Suprapubic skin (tissue), 4 donors: ENCODE measurements at places on chromosomes 2 and 18. TPM values are rescaled to one million over a fixed set of nuclear protein-coding genes. Genes with fewer than 3 reads are reported as not detected.

ELOA2 gene
- not detected for total RNA-seq

- no peak overlapping the region for H3K27ac ChIP-seq
- no peak overlapping the region for H3K4me3 ChIP-seq
- no peaks in the 10 kb centered on the region for H3K36me3 ChIP-seq
- no peaks in the 10 kb centered on the region for H3K27me3 ChIP-seq
- no peaks in the 10 kb centered on the region for H3K4me1 ChIP-seq
- DNase-seq = no peak
These were observed 509.0 kb upstream of the SLC39A10 start for GRCh38 chr2:195148004-195148403.

CDH2 gene
- total RNA-seq = 0.47 TPM

DNA sequence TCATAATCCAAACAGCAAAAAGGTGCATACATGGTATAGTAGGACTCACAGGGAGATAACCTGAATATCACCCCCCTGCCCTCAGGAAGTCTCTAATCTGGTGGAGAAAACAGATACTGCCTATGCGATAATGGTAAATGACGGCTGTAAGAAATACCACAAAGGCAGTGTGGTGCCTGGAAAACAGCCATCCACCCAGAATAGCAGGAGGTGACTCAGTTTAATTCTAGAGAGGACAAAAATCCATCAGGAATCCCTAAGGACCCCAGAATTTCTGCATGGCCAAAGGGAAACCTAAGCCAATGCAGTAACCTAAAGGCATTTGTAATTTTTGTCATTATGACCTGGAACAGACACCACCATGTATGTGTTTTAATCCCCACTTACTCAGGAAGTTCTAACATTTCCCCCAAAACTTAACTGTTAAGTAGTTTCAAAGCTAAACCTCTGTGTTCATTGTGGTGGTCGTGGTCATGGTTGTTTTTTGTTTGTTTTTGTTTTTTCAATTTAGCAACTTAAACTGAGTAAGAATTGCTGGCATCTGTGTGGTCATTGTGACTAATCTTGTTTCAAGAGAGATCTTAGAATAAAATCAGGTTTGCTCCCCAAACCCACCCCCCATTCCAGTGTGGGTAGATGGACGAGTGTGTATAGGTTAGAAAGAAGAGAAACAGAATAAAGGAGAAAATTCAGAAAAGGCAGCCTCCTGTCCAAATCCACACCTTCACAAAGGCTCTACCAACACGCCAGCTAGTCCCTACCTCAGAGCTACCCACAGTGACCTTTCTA is 121.5 kb upstream of the CDCA7 start:
- no peaks in the 10 kb centered on the region for H3K27me3 ChIP-seq
- H3K27ac ChIP-seq = no peak overlapping the region
- no peak overlapping the region for H3K4me3 ChIP-seq
- no peaks in the 10 kb centered on the region for H3K4me1 ChIP-seq

DNA sequence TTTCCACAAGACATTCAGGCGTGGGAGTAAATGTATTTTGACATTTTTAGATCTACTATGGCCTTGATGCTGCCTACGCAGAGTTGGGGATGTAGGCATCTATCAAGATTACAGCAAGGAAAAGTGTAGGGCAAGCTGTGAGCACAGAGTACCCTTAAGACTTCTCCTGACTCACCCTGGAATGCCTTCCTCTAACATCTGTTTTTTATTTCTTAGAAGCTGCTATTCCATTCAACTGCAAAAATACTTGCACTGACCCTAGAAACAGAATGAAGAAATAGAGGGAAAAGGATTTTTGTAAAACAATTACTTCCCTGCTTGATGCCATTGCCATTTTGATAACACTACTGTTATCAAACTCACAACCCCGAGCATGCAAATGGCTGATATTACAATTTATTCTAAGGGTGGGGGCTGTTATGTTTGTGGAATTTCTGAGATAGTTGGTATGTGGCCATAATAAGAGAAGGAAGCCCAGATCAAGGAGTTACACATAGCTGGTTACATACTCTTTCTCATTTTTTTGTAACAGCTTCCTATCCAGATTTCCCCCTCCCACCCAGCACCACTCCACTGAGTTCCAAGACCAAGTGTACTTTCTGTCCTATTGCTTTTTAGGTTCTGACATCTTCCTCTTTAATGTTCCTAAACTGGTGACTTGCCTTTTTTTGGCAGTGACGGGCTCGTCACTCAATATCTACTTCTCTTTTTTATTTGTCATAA is 6.0 kb upstream of the ROCK1 start:
- H3K36me3 ChIP-seq = no peaks in the 10 kb centered on the region
- H3K4me1 ChIP-seq = peaks cover 9% of the 10 kb centered on the region
- H3K4me3 ChIP-seq = no peak overlapping the region
- H3K27me3 ChIP-seq = no peaks in the 10 kb centered on the region
- no peak for DNase-seq

DNA sequence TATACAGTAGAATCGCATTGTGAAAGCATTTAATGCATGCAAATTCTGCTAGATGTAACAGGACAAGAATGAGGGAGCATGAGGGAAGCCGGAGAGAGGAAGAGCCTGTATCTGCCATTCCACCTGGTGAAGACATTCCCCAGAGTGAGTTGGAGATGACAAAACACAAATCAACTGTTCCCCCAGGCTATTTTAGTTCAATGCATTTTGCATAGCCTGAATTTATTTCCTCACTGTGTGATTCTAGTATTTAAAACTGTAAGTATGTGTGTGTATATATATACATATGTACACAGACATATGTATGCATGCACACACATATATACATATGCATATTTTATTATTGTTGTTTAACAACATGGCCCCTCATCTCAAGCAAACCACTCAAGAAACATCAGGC is 54.7 kb downstream of the CCDC68 start:
- no peak overlapping the region for H3K4me3 ChIP-seq
- no peak overlapping the region for H3K27ac ChIP-seq
- no peaks in the 10 kb centered on the region for H3K36me3 ChIP-seq
- no peak for DNase-seq
- no peaks in the 10 kb centered on the region for H3K27me3 ChIP-seq

- no peak overlapping the region for H3K27ac ChIP-seq
- peaks cover 24% of the 10 kb centered on the region for H3K36me3 ChIP-seq
- peaks cover 8% of the 10 kb centered on the region for H3K4me1 ChIP-seq
These were observed 43.4 kb upstream of the TNFRSF11A start for GRCh38 chr18:62281684-62282083.

DNA sequence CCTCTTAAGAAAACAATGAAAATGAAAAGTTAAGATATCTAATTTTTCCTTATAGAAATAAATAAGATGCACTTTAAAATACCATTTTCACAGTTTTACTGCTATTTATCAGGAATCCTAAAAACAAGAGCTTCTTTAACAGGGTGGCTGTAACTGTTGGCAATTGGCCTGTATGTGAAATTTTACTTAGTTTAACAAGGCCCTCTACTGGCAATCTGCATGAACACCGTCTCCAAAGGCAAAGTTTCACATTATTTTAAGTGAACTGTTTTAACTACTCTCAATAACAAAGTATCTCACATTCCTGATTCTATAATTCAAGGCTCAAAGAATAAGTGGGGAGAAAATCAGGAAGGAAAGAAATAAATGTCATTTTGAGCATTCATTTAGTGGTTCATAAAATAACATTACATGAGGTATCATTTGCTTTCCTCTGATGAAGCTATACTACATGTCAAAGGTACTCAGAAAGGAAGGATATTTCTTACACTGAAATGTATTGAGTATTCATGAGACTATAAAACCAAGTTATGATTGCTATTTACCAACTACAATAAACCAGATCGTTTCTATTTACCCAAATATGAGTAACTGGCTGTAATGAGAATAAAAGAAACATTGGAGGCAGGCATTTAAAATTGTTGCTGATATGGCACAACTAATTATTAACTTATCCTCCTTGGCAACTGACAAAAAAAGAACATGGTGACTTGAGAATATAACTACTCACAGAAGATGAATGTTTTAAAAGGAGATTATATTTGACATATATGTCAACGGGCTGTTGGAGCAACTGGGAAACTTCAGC is 7.0 kb downstream of the NCKAP5 start:
- H3K36me3 ChIP-seq = no peaks in the 10 kb centered on the region
- no peak for DNase-seq
- H3K27me3 ChIP-seq = no peaks in the 10 kb centered on the region
- no peak overlapping the region for H3K4me3 ChIP-seq
- H3K4me1 ChIP-seq = peaks cover 9% of the 10 kb centered on the region

- DNase-seq = no peak
- no peaks in the 10 kb centered on the region for H3K4me1 ChIP-seq
- H3K27ac ChIP-seq = no peak overlapping the region
- H3K4me3 ChIP-seq = no peak overlapping the region
- H3K36me3 ChIP-seq = no peaks in the 10 kb centered on the region
These were observed 14.2 kb upstream of the EXOC6B start for GRCh38 chr2:72840066-72840465.
